ENCODE measurements at places on chromosomes 6 and 20. TPM values are rescaled to one million over a fixed set of nuclear protein-coding genes. Genes with fewer than 3 reads are reported as not detected.

DNA sequence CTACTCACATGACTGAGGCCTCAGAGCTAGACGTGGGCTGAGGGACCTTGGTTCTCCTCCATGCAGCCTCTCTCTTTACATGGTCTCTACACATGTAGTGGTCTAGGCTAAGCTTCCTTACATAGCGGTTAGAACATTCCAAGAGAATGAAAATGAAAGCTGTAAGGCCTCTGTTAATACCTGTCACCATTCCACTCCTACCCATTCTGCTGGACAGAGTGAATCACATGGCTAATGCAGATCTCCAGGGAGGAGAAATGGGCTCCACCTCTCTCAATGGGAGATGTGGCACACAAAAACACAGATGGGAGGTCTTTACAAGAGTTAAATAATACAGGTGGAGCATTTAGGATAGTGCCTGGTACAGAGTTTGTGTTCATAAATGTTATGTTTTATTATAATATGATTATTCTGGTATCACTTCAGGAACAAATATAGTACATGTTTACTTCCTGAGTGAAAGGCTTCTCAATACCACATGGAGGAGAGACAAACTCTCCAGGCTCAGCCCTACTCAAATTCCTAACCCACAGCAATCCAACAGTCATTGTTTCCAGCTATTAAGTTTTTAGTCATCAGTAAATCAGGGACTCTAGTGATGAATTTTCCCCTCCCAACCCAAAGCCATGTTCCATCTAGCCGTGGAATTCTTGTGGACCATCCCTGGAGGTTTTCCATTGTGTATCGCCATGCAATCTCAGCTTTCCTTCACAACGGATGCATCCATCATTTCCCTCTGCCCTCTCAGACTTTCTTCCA is 57.9 kb downstream of the ISM1 start:
- no peak for DNase-seq

DNA sequence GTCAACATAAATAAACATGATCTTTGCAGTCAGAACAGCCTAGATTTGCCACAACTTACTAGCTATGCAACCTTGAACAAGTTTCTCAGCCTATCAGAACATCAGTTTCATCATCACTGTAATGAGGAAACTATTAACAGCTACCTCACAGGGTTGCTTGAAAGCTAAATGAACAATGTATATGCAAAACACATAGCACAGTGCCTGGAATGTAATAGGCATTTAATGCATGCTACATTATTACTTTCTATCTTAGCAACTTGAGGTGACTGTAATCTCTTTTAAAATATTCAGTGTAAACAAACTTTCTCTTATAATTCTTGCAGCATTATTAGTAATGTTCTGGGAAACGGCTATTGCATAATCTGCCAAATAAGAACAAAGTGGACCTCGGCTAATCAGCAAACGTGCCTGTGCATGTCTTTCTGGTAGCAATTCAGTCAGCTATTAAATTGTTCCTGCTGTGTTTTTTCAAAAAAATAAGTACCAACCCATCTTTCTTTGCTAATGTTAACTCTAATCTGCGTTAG is 61.5 kb downstream of the SYNE1 start:
- DNase-seq, result peak; percentile 69

- peak; percentile 88 for DNase-seq
Observed at GRCh38 chr6:157323966-157324300, 614 bp upstream of the TMEM242 start.

UBE2C gene
- 12.9 TPM for total RNA-seq

ZSCAN31 gene
- 5.9 TPM for total RNA-seq

REM1 gene
- not detected for total RNA-seq

TDRD6 gene
- total RNA-seq, result 0.33 TPM

CAGE1 gene
- total RNA-seq, result under 0.01 TPM

- no peak for DNase-seq
Observed at GRCh38 chr20:9966966-9967365, 67.8 kb upstream of the ANKEF1 start.

DNA sequence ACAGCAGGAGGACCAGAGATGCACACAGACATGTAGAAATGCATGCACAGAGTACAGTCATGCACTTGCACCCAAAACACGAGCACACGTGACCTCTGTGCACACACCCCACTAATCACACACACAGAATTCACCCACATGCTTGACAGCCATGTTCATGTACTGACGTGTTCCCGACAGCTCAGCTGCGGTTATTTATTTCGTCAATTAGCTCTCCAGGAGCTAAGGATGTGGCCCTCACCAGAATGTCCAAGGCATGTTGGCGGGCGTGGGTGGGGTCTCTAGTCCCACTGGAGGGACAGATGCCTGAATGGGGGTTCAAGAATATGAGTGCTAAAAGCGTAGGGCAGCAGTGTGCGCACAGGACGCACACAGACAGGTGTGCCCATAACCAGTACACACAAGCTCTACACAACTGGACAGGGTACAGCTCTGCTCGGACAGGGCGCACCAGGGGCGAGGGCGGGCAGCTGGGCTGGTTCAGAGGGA is 571 bp upstream of the PRPF6 start:
- DNase-seq, result no peak

- DNase-seq, result peak; percentile 40
Observed at GRCh38 chr6:159985296-159985945, 16.5 kb downstream of the IGF2R start.

GRM1 gene
- 0.17 TPM for total RNA-seq

DNA sequence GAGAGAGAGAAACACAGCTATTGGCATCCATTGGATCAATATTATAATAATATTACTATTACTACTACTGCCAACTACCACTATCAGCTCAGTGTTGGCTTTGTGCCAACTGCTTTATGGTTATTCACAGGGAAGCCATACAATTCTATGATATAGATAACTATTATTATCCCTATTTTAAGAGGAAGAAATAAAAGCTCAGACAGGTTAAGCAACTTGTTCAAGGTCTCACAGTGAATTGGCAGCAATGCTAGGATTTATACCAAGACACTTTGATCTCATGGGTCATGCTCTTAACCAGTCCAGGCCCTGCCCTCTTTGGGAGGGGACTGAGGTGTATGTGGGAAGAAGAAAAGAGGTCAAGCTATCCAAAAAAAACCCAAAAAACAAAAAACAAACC is 82.0 kb upstream of the TRAF3IP2 start:
- no peak for DNase-seq

DNA sequence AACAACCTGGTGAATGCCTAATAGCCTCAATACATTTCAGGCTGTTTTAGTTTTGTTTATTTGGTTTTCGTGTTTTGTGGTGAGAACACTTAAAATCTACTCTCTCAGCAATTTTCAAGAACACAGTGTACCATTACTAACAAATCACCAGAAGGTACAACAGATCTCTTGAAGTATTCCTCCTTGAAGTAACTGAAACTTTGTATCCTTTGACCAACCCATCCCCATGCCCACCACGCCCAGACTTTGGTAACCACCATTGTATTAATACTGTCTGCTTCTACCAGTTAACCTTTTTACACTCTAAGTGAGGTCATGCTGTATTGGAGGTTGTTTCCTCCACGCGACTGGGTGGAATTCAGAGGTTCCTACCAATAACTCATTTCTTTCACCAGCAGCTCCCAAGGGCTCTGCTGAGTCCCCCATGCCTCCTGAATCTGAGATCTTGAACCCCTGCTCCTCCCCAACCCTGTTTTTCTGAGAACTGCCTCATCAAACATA is 5.7 kb upstream of the TRIM40 start:
- no peak for DNase-seq

KIF3B gene
- 27.7 TPM for total RNA-seq

DNA sequence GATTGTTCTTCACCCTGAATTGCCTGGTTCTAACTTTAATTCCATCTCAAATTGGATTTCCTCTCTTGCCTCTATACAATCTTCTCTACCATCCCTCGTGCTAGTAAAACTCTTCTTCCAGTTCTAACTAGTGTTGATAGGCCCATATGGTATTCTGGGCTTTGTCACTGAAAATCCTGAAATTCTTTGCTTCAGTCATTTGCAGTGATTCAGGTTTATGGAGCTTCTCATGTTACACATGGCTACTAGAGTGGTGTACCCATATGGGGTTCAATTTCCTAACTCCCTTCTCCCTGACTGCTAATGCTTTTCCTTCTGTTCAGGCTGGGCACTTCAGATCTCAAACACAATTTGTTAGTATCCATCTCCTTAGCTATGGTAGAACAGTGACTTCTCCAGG is 956.6 kb downstream of the KIF16B start:
- no peak for DNase-seq

- no peak for DNase-seq
Observed at GRCh38 chr20:19079536-19080299, 132.7 kb upstream of the SLC24A3 start.

DNA sequence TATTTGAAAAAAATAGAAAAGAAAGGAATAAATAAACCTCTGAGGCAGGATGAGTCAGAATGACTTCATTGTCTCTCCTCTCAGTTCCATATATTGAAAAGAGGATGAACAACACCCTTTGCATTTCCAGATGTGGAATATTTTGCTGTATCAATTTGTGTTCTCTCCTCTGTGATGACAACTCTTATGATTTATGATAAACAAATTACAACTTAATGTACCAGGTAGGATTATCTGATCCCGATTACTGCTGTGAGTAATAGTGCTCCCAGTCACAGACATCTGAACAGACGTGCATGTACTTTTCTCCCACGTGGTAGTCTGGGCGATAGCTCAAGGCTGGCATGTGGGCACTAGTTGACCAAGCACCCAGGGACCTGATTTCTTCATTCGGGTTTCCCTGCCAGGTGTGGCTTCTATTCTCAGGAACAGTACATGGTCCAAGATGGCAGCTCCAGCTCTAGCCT is 142.1 kb upstream of the SULF2 start:
- DNase-seq, result peak; percentile 69

- peak; percentile 37 for DNase-seq
Observed at GRCh38 chr6:49333345-49334125, 129.5 kb downstream of the MMUT start.

- no peak for DNase-seq
Observed at GRCh38 chr20:47278907-47279348, 77.6 kb downstream of the ZMYND8 start.

C6orf163 gene
- total RNA-seq, result 1.8 TPM

DNA sequence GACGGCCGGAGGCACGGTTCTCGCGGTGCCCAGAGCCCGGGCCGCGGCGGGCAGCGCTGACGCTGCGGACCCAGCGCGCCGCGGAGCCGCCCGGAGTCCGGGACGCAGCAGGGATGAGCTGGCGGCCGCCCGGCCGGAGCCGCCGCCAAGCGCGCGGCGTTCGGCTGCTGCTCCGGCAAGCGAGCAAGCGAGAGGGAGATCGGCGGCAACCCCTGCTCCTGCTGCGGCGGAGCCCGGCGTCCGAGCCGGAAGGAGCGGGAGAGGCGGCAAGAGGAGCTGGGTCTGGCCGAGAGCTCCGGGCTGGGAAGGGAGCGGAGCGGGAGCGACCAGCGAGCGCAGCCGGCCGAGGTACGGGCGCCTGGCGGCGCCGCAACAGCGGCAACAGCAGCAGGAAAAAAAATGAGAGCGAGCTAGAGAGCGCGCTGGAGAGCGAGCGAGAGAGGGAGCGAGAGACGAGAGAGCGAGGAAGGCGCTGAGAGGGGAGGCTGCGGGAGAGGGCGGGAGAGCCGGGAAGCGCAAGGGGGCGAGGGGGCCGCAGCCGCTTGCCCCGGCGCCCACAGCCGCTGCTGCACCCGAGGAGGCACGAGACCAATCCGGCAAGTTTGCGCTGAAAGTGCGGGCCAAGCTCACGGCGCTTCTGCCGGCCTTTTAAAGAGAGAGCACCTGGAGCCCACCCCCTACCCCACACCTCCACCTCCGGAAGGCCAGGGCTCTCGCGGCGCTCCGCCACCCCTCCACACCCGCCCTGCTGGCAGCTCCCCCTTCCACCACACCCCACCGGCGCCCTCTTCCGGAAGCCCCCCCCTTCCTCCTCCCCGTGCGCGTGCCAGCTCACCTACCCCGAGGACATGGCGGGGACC is 496 bp downstream of the GRM4 start:
- peak; percentile 33 for DNase-seq

- no peak for DNase-seq
Observed at GRCh38 chr20:22430746-22431168, 153.6 kb downstream of the FOXA2 start.

DNA sequence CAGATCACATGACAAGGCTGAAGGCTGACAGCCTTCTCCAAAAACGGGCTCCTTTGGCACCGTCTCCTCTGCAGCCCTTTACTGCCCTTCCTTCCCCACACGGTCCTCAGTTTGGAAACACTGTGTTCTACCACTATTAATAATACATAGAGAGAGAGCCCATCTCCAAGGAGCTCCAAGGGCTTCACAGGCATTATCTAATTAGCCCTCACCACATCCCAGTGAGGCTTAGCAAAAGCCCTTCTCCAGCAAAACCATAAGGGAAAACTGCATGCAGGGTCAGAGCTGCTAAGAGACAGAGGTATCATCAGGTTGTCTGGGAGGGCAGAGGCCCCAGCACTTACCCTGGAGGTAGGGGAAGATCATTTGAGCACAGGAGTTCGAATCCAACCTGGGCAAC is 169.3 kb upstream of the JARID2 start:
- no peak for DNase-seq

HTR1B gene
- total RNA-seq, result not detected

GRCh38 chr6:13988049-13988738 is 63.4 kb downstream of the RNF182 start:
- DNase-seq, result no peak

GRCh38 chr20:34363465-34364222 is 571 bp downstream of the ITCH start:
- DNase-seq, result peak; percentile 60

DNA sequence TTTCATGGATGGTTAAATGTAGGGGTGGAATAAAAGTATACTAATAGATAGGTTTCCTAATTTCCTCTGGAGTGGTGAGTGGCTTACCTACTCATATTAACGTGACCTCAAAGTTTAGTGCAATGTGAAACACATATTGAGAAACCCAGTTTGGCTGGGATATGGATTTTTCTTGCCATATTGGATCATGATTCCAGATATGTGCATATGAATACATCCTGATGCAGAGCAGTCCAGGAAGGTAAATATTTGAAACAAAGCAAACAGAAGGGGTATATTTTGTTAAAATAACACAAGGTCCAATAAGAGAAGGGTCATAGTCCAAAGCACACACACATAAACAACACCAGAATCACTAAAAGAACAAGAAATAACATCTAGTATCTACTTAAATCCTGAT is 608.1 kb downstream of the PKHD1 start:
- no peak for DNase-seq

GRCh38 chr20:2917266-2917665 is 44.0 kb downstream of the PTPRA start:
- DNase-seq, result no peak

DNA sequence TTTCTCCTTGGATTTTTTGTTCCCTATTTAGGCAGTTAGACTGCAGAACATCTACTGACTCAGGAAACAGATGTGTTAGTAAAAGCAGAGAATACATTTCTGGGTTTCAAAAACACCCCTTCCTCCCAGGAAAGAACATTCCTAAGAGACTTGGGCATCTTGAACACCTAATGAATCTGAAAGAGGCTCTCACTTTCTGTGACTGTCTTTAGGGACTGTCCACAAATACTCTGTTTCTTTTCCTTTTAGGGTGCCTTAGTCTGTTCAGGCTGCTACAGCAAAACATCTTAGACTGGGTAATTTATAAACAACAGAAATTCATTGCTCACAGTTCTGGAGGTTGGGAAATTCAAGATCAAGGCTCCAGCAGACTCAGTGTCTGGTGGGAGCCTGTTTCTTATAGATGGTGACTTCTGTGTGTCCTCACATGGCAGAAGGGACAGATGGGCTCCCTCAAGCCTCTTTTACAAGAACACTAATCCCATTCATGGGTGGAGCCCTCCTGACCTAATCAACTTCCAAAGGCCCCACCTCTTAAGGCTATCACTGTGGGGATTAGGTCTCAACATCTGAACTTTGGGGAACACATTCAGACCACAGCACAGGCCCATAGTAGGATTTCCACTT is 19.4 kb upstream of the CCN5 start:
- DNase-seq, result peak; percentile 96

CENPB gene
- total RNA-seq, result 106 TPM

Measured in fibroblast of lung (primary cell).